ENCODE measurements at places on chromosomes 2 and 18.

DNA sequence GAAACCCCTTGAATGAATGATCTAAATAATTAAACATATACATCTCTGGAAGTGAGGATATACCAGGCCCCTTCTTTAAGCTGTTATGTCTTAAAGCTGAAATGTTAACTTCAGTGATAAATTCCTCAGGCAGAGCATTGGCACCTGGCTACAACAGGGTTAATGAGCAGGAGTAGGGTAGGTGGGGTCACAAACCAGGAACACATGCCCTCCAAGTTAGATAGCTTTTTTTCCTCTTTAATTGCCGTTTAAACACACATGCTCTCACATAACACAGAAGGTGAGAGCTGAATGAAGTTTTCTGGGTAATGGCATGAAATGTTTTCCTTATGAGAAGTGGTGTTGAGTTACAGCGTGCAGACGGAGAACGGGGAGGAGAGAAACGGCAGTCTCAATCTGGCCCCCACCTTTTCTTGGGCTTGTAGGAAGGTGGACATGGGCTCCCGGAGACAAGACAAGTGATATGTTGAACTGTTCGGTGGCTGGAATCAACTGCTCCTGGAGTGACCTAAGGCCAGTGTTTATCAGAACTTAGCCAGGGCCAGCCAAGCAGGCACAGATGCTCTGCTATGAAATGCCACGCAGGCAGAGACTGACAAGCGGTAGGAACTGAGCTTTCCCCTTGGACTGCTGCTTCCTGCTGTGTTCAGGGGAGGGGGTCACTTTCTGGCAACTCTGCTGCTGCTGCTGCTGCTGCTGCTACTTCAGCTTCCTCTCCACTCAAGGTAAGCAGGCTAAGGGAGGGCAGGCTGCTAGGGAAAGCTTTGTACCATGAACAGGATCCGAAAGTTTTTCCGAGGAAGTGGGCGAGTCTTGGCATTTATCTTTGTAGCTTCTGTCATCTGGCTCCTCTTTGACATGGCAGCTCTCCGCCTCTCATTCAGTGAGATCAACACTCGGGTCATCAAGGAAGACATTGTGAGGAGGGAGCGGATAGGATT, at the start of gene GALNT5:
GALNT5 (plus strand) TSS at position 394 of the 941 bp plus-strand sequence; CDS start at position 772, 378 bp downstream.
- DNase-seq, result no peak

GRCh38 chr2:149561309-149561926, 26.2 kb downstream of the MMADHC start:
- no peak for DNase-seq

DNA sequence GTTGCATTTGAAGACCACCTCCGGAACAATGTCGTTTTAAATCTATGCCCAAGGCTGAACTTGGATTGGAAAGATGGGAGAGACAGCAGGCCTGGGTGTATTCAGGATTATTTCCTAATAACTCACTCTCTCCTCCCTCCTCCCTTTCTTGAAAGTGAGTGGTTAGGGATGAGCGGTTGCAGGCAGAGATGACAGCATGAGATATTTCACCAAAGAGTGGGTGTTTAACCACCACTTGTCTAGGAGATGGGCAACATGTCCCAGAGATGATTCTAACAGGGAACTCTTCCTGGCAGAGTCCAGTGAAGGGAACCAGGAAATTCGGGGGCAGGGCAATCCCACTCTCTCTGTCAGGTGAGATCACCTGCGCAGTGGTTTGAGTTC, 123.2 kb downstream of the KCTD1 start:
- no peak for DNase-seq

GRCh38 chr18:76573325-76574025, 78.4 kb upstream of the ZNF516 start:
- DNase-seq, result no peak

DNA sequence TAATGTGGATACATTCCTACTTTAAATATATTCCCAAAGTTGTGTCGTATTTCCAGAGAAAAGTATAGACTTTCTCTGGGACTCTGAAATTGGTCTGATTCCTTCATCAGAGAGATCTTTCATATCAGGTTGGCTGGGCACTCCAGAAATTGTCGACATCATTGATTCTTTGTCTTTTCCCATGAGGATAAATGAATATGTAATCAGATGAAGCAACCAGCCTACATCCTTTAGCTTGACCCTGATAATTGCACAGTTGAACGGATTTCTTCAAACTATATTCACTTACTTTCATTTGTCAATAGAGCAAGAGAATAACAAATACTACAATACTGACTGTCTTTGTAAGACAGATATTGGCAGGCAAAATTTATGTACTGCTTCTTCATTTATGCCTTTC, 680.2 kb upstream of the LRRTM4 start:
- DNase-seq, result no peak

DNA sequence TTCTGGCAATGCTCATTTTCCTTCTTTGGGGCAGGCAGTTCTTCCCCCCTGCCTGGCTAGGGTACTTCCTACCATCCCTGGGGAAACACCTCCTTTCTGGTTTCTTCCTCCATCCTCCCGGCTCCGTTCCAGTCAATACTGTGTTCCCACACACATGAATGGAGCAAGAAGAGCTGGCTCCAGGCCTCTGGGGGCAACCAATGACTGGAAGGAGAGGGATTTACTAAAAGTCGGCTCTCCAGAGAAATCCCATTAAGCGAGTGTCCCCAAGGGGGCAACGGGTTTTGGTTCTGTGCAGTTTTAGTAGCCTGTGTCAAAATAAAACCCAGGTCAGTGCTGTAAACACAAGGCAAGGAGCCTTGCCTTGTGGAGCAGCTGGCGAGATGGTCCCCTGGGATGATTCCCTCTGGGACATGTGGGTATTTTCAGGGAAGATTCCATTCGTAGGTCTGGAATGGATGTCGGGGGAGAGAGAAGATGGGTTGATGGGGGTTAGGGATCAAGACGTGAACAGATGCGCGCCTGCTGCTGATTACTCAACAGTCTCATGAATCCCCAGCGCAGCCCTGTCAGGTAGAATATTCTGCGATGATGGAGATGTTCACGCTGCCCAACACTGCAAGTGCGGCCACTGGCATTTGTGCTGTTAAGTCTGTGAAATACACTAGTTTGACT, 32.0 kb downstream of the EMILIN2 start:
- DNase-seq, result no peak

DNA sequence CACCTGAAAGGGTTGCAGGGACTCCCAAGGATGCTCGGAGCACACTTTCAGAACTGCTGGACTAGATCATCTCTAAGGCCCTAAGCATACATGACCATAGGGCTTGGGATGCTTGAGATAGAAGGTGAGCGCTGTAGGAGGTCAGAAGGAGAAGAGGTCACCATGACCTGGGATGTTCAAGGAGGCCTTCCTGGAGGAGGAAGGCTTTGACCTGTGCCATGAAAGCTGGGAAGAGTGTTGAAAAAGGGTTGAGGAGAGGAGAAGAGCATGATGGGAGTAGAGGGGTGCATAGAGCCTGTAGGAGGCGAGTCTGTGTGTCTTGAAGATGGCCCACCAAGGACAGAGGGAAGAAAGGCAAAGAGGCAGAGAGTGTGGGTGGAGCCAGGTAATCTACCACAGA, 222.4 kb downstream of the LOXHD1 start:
- DNase-seq, result no peak

DNA sequence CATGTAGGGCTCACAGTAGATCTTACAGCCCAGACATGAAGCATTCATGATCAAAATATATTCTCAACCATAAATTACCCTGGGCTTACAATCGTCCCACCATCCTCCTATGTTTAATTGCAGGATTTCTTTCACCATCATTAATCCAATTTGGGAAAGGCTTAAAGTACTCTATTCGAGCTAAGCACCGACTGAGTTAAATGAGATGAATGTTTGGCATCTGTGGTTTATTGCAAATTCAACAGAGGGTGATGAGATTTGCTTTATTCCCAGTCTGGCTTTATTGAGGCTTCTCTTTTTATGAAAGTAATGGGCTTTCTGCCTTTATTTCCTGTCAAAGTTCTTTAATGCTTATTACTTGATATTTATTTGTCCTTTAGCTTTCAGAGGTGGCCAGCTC, 159.0 kb downstream of the METTL4 start:
- no peak for DNase-seq

DNA sequence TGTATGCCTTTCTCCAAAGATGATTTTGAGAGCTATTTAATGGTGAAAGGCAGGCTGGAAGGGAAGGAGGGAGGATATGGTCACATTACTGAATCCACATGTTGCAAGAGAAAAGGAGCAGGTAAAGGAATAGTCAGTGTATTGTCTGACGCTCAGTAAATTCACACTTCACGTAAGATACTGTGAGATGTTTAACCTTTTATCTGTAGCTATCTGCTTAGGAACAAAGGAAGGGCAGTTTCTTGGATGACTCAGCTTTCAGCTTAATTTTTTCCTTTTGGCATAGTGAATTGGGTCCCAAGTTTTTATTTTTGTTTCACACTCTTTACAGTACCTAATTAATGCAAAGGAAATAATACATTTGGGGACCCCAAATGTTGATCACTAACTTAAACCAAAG, 96.2 kb downstream of the PMS1 start:
- DNase-seq, result no peak

DNA sequence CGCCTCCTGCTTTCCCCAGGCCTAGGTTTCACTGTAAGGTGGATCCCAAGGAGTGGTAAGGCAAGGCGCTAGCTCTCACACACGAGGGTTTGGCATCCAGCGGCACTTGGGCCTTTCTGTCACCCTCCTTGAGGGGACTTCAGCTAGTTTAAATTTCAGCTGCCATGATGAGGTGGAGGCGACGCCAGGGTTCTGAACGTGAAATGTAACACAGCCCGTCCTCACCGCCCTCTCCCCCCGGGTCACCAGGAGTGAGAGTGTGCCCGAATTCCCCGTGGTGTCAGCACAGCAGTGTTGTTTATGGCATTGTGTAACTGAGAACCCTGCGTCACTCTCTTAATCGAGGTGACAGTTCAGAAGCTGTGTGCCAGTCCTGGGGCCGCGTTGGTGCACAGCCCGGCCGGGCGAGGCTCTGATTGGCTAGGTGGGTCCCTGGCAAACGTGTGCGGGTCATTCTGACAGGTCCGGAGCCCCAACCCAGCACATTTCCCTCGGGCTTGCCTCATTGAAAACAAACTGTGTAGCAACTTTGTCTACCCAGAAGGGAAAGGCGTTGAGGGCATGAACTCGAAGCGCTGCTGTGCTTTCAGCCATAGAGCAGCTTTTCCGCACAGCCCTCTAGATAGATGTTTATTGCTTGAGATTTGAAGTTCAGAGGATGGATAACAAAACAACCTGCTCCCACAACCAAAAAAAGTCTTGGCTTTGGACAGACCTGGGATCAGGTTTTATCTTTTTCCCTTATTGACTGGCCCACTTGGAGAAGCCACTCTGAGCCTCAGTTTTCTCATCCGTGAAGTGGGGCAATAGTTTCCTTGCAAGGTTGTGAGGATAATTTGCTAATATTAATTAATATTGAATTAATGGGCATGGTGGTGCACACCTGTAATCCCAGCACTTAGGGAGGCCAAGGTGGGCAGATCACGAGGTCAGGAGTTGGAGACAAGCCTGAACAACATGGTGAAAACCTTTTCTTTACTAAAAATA, 4.9 kb downstream of the CIDEA start:
- DNase-seq, result no peak

- DNase-seq, result no peak
Measured at GRCh38 chr2:143435131-143435530, 305.9 kb downstream of the ARHGAP15 start.

- no peak for DNase-seq
Measured at GRCh38 chr18:7677001-7677400, 109.9 kb downstream of the PTPRM start.

- no peak for DNase-seq
Measured at GRCh38 chr2:239369631-239370161, 31.1 kb downstream of the HDAC4 start.

GRCh38 chr2:207417301-207417718, 112.5 kb upstream of the CREB1 start:
- no peak for DNase-seq

DNA sequence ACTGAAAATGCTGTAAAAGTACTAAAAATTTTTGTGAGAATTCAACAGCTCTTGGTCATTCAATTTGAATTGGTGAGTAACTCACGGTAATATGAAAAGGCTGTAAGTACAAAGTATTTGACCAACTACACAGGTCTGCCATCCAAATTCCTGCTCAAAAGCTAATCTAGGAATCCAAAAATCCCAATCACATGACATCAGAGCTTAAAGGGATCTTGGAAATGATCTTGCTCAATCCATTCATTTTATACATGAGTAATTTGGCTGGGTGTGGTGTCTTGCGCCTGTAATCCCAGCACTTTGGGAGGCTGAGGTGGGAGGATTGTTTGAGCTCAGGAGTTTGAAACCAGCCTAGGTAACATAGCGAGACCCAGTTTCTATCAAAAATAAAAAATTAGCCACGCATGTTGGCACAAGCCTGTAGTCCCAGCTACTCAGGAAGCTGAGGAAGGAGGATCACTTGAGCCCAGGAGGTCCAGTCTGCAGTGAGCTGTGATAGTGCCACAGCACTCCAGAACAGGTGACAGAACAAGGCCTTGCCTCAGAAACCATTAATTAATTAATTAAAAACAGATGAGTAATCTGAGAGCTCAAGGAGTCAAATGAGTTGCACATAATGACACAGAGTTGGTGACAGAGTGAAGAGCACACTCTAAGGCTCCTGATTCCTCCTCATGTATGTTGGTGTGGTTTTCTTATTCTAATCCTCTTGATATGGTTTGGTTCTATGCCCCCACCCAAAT, 19.8 kb downstream of the SPIRE1 start:
- DNase-seq, result no peak

DNA sequence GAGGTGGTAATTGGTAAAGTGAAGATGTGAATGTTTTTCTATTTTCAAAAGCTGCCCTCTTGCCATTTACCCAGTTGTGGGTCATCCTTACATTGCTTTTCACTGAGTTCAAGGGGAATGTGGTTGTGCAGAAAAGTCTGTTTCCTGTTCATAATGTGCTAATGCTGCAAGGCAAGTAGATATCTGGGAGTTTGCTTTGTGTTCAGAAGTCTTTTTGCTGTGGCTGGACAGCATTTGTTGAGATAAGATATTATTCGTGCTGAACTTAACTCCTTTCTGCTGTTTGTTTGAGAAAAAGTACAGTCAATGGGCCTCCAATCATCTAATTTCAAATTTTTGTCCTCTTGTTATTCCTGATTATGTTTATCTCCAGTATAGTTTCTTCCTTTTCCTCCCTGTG, 263.2 kb downstream of the LTBP1 start:
- DNase-seq, result no peak

- no peak for DNase-seq
Measured at GRCh38 chr2:105407946-105408743, 9.3 kb upstream of the FHL2 start.

GRCh38 chr2:26039603-26040323, 5.9 kb downstream of the RAB10 start:
- DNase-seq, result no peak

GRCh38 chr18:24006712-24007313, 7.7 kb upstream of the TTC39C start:
- DNase-seq, result no peak

DNA sequence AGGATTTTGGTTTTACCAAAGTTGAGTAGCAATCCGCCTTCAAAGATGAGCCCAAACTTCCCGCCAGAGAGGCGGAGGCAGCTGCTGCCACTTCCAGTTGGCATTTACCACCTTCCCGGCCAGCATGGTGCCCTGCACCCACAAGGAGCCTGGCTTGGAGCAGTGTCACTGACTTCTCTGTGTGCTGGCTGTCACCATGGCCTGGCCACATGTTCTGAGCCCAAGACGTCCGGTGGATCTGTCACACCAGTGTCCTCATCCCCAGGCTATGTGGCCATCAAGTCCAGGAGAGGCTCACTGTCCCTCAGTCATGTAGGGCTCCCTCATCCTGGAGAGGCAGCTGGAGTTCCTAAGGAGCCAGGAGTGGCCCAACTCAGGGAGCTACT, 100.6 kb downstream of the ACKR3 start:
- DNase-seq, result no peak

GRCh38 chr2:142681952-142682351, 195.5 kb upstream of the KYNU start:
- no peak for DNase-seq

- DNase-seq, result no peak
Measured at GRCh38 chr2:239105234-239105633, 257.3 kb downstream of the TWIST2 start.

All from hypothalamus (tissue), 51 donors.